Left cardiac atrium (tissue), 4 donors: ENCODE measurements at places on chromosomes 2 and 18.

DNA sequence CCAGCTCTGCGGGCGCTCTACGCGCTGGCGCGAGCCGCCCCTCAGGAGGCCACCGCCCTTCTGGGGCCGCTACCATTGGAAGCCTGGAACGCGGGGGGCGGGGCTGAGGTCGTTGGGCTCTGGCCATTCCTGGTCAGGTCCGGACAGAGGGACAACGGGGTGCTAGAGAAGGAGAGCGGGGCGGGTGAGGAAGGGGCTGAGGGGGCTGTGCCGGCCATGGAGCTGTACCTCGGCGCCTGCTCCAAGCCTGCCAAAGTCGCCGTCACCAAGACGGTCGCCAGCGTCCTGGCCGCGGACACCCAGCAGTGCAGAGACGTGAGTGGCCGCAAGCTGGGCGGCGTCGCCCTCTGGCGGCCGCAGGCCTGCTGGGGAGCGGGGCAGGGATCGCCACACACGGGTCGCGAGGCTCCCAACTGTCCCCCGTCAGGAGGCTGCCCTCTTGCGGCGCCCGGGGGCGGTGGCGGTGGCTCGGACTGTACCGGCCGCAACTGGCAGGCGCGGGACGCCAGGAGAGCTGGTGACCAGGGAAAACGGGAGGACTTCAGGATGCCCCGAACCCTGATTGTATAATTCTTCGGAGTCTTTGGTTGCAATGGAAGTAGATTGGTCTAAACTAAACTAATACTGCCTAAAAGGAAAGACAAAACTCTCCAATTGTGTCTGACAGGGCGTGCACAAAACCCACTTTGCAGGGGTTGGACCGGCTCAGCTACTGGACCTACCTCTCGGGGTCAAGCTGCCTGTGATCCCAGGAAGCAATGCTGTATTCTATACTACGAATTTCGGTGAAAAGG, at the start of gene FSIP2:
Gene FSIP2 (plus strand): TSS at position 126 of the 794 bp plus-strand sequence. CDS start 91 bp downstream, at position 217.
- peak; percentile 53 for DNase-seq

- DNase-seq: no peak
These were observed 81.2 kb upstream of the STK17B start for GRCh38 chr2:196252408-196253115.

GRCh38 chr18:29028560-29028959, 851.6 kb upstream of the CDH2 start:
- DNase-seq: no peak

- no peak for DNase-seq
These were observed 124.6 kb downstream of the ZNF407 start for GRCh38 chr18:74722237-74722636.

DNA sequence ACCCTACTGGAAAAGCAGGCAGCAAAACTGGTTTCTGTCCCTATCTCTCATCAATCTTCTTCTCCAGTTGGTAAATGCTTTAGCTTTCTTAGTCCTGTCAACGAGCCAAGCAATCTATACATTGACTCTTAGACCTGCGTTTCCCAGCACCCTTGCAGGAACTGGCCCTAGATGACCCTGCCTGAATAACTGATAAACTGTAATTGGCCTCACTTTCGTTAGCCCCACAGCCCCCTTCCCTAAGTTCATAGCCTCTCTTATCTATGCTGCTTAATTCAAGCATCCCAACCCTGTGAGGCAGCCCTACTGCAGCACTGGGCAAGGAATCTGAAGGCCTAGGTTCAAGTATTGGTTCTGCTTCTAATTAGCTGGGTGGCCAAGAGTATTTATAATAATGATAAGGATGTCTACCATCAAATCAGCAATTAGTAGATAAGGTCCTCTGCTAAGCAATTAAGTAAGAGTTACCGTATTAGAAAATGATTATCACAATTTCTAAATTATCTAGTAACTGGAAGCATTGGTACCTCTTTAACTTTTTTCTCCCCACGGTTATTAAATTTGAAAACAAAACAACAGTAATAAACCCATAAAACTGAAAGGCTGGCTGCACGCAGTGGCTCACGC, 86.4 kb upstream of the RMDN2 start:
- DNase-seq: no peak

DNA sequence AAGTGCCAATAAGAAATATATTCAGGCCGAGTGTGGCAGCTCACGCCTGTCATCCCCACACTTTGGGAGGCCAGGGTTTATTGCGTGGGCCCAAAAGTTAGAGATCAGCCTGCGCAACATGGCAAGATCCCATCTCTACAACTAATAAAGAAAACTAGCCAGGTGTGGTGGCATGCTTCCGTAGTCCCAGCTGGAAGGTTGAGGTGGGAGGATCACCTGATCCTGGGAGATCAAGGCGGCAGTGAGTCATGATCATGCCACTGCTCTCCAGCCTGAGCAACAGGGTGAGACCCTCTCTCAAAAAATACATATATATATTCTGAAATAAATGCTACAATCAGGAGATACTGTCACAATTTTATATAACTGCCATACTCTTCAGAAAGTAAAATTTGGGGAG, 1604.8 kb upstream of the NXPH2 start:
- DNase-seq: no peak

- DNase-seq: peak; percentile 76
These were observed 16.8 kb upstream of the ATP8B1 start for GRCh38 chr18:57819671-57820460.

GRCh38 chr2:173590276-173590861, 235.7 kb downstream of the CDCA7 start:
- DNase-seq: peak; percentile 78

DNA sequence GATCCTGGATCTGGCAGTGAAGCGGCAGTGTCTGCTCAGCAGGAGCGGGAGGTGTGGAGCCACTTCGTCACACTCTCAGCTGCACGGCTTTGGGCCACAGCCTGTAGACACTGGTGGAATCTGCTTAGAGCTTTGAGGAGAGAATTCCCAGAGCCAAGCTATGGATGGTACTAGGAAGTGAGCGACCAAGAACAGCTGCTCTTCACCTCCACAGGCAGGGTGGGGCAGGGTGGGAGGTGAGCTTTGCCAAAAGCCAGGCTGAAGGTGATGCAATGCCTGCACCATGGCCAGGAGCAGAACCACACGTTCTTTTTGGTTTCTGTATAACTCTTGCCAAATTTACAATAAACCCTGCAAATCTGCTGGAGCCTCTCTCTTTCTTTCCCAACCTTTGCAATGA, 226.1 kb downstream of the ANKRD30B start:
- DNase-seq: no peak

- no peak for DNase-seq
These were observed 128.0 kb downstream of the ABCA12 start for GRCh38 chr2:215010390-215010789.

GRCh38 chr18:49546719-49547273, 15.1 kb upstream of the LIPG start:
- no peak for DNase-seq

GRCh38 chr2:148067801-148068200, 46.9 kb downstream of the MBD5 start:
- no peak for DNase-seq

- no peak for DNase-seq
These were observed 33.7 kb downstream of the ANKRD30B start for GRCh38 chr18:14781671-14782070.

DNA sequence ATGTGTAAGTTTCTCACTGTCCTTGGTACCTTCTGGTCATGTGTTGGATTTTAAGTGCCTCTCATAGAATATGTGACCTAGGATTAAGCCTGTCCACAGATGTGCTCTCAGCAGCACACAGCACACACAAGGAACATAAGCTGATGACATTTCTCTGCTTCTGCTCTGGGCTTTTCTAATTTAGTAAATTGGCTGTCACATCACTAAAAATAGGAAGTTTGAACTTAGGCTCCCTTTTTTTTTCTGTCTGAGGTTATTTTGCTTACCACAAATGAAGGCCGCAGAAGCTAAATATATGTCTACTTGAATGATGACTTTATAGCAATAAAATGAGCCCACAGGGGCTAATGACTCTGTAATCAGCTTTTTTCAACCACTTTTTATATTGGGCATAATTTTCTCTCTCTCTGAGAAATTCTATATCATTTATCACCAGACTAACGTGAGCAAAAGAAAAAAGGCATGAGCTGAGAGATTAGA, 150.2 kb upstream of the KLHL14 start:
- no peak for DNase-seq

GRCh38 chr2:38654528-38655381, 11.2 kb upstream of the GALM start:
- no peak for DNase-seq

DNA sequence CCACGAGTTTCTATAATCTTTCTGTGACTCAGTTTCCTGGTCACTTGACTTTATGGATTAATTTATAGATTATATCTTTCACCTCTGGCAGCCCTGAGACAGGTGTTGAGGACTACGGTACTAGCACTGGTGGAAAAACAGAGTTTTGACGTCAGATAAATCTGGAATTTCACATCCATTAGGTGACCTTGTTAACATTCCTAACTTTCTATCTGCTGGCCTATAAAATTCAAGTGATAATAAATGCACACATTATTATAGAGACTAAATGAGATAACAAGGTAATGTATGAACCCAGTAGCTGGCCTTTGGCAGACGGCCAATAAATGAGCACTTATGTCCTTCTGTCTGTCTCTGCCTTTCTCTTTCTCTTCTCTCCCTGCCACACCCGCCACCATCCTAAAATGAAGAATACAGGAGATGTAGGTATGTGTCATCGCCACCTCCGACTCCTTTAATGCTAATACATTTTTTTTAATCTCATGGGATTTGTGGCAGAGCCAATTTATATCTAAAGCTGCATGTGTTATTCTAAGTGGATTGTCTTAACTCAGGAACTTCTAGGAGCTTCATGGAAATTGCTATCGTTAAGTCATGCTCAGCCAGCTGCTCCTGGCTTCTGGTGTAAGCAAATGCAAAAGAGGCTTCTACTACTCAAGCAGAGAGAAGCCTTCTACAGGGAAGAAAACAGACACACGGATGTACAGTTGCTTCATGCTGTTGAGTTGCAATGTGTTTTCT, 2.3 kb downstream of the TM4SF20 start:
- no peak for DNase-seq

DNA sequence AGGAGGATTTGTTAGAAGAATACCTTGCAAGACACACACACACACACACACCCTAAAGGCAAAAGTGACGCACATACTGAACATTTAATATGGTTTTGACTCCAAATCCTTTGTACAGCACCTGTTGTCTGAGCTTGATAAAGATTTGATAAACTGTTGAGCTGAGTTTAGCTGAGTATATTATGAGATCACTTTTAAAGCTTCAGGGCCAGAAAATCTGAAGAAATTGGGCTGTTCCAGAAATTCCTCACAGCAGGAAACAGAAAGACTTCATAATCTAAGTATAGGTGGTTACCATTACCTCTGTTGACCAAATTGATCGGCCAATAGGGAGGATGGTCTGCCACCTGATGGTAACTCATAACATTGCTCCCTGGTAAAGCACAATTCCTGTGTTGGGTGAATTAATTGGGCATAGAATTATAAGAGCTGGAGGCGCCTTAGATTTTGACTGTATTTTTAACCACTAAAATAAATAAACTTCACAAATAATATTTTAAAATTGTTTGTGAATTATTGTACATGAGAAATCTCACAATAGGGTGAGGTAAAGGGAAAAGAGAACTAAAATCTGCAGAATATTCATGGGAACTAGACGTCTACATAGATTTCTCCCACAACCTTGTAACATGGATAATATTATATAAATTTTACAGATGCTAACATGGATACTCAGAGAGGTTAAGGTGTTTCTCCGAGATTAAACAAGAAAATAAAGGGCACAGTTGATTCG, 21.8 kb upstream of the RPIA start:
- DNase-seq: no peak

GRCh38 chr2:95269036-95269680, 5.1 kb upstream of the PROM2 start:
- no peak for DNase-seq

DNA sequence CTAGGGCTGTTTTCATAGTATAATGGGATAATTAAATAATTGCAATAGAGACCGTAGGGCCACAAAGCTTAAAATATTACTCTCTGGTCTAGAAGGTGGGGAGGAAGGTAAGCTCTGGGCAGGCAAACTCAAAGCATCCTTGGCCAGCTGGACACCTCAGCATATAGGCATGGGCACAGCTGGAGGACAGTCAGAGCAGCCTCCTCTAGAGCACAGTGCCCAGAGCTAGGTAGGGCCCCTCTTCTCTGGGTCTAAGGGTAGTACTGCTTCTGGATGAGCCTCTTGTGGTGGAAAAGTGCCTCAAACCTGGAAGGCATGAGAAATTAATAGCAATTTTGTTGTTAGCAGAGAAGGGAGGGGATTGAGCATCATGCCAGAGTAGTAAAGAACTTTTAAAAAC, 291.3 kb upstream of the FBXO11 start:
- no peak for DNase-seq

DNA sequence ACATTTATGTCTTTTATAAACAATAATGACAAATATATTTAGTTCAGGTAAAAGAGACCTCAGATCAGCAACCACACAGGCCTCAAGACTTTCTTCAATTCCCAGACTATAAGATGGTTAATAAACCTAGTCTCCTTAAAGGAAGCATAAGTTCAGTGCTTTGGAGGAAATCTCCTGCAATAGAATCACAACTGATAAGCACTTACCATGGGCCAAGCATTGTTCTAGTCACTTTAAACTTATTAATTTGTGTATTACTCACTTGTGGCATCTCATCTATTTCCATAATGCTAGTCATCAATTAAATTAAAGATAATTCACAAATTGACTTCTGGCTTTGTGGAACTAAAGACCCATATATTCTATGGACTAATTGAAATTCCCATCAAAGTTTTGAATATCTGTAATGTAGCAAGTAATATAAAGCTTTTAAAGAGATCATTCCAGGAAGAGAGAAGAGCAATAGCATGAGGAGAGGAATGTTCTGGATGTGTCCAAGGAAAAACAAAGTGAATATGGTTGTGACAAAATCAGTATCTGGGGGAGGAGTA, 42.2 kb downstream of the COL3A1 start:
- no peak for DNase-seq

DNA sequence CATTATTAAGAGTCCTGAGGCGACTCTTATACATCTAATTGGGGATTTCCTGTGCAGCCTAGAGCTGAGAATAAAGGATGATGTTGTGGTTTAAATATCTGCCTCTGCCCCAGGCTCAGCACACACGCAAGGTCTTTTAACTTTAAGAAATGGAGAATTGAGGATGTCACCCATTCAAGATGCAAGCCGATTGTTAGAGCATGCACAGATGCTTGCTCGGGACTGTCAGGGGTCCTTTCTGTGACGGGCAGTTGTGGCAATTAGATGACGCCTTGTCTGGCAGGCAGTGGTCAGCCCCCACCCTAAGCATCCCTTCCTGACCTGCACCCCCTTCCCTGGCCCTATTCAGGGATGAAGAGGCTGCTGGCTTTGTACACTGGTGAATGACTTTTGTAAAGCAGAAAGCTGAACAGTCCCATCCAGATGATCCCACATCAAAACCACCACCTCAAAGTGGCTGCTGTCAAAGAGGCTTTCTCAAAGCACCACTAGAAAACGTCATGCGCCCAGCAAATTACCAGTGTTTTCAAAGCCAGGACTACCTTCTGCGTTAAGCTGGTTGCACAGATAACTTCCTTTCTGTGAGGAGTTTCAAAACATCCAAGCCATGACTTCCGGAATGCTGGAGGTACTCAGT, 23.7 kb downstream of the FAM178B start:
- DNase-seq: no peak

DNA sequence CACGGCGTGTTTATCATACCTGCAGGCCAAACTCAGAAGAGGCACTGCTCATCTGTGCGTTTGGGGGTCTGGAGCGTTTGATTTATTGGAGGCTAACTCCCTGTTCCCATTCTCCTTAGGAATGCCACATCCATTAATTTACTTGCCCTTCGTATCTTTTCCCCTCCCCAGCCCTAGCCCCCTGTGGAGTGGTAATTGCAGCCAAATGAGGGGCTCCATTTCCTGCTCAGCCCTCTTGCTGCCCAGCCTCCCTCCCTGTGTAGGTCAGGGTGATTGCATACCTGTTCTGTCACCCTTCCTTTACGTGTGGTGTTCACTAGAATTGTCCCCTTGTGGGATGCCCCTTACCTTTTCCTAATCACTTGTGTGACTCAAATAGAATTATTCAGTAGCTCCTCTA, 120.4 kb downstream of the MAP3K20 start:
- no peak for DNase-seq
